Heart left ventricle (tissue), 16 donors: ENCODE measurements at places on chromosomes 2 and 18. TPM values are rescaled to one million over a fixed set of nuclear protein-coding genes. Genes with fewer than 3 reads are reported as not detected.

DNA sequence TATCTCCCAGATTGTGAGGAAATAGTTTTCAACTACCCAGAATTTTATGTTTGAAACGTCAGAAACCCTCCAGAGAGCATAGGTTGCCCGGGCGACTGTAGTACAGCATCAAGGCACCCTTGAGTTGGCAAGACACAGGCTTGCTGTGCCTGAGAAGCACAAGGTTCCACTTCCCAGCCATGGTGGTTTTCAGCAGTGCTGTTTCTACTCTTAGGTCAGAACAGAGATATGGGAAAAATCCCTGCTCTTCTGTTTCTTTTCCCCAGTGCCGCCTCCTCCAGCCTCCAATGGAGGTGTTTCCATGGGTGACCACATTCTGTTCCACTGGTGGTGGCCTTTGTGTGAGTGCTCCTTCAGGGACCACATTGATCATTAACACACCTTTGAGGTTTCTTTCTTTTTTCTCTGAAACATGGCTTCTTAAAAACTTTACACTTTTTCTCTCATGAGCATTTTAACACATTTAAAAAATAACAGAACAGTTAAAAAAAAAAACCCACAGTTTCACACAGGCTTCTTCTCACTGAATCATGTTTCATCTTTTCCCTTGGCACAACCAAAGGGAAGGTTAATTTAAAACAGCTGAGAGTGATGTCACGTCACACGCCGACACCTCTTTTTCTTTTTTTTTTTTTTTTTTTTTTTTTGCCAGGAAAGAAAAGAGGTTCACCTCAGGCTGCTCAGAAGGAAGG lies 229.3 kb upstream of the HDAC4 start:
- no peak for DNase-seq

DNA sequence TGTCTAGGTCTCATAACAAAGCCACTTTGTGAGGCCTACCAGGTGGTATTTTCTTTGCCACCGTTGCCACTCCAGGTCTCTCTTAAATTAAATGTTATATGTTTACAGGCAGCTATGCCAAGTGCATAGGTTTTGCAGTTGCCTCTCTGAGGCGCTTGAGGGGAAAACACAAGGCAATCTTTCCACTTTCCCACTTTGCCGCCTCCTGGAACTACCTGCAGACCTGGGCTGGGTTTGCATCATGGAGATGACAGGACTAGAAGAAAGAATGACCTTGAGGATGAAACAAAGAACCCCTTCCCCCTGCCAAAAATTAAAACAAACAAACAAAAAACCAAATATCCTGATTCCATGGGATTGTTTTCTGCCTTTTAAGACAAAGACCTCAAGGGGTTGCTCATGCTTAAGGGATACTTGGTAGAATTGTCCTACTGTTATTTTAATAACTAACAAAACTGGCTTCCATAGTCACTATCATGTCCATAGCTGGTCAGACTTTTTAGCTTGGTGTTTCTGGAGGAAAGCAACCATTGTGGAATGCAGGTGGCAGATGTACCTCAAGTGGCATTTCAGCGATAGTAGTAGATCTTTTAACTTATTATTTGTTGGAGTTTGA lies 159.9 kb downstream of the PRPF40A start:
- DNase-seq = no peak

DNA sequence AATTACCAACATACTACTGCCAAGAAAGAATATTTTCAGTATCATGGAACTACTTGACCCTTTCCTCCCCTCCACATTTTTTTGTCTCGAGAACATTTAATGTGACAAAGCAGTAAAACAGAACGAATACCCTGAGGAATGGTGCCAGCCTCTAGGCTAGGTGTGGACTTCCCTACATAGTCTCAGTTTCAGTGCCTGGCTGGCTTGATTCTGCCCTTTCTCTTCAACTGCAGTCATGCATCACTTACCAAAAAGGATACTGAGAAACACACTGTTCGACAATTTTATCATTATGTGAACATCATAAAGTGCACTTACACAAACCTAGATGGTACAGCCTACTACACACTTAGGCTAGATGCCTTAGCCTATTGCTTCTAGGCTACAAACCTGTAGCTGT lies 305.3 kb upstream of the HNRNPA3 start:
- DNase-seq = no peak

TUBA3E gene
- total RNA-seq = 96.4 TPM

DNA sequence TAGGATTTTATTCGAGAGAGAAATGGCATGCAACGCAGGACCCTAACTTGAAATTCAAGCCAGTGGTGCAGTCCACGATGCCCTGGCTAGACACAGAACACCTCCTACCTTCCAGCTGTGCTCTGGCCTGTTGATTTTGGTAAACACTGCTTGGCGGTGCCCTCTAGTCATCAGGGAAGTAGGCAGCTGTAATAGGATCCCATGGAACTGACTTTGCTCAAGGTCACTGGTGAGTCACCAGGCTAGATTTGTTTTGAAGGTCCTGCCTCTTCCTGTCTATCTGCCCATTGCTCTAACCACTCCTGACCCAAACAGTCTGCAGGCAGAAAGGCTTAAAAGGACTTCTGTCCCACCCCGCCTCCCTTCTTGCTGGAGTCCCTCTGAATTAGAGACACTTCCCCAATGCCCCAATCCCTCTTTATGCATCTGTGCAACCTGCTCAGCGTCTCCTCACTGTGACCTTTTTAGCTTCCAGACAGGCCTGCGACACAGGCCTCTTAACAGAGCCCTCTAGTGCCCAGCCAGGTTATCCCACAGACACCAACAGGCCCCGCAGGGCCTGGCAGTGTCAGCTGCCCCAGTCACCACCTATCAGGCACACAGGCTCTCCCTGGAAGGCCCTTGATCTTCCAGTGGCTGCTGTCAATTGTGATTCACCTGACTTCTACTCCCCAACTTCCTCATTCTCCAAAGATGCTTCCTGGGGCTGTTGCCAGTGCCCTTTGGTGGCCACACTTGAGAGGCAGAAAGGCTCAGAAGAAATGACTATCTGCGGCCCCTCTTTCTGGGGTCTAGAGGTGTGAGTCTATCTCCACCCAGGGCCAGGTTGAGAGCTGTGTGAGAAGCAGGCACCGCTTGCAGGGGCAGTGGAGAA lies 5.2 kb downstream of the TMEM127 start:
- peak; percentile 87 for DNase-seq

DNA sequence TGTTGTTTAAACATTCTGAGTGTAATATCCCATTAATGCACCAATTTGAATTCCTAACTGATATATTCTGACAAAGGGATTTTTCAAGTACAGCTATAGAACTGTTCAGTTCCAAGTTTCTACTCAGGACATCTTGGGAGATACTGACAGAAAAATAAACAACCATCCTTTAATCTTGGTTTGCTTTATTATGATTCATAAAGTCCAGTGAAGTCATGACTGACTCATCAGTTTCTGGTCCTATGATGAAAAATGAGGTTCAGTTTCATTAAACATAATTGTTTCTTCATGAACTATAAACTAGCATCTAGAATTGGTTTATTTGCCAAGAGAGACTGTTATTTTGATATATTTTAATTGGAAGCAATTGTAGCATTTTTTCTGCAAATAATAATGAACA lies 896.2 kb downstream of the CCDC85A start:
- no peak for DNase-seq

DNA sequence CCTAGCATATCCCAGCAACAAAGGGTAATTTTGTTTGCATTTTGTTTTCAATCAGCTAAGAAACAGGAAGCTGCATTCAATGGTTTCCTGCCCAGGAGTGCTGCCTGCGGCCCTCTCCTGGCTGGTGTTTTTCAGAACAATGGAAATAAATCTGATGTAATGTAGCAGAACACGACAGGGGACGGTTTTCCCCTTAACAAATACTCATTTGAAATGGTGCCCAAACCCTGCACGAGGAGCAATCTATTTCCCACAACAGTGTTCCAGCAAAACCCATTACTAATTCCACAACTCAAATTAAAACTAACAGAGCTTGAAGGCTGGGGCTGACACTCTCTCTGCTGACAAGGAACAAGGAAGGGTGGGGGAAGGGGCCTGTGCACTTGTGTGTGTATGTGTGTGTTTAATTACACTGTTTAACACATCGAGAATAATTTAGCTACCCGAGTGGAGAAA lies 8.7 kb downstream of the CAPN13 start:
- no peak for DNase-seq

- no peak for DNase-seq
These were observed 7.4 kb upstream of the MBOAT2 start for GRCh38 chr2:9010866-9011265.

MERTK gene
- 5.1 TPM for total RNA-seq

- DNase-seq = no peak
These were observed 4.5 kb downstream of the EMX1 start for GRCh38 chr2:72921853-72922252.

DNA sequence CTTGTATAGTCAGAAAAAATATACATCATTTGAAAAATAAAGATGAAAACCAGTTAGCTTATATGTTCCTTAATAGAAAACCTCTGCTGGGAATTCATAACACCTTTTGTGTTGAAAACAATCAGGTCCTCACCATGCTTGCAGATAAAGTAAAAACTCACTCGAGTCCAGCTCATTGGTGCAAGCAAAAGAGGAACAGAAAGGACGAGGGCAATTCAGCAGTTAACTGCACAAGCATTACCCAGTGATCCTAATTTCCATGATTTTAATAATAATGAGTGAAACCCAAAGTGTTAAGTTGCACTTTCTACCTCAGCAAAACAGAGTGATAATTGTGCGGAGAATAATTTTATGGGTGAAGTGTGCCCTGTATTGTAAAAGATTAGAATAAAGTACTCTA lies 839.9 kb downstream of the BCL11A start:
- DNase-seq = no peak

- peak; percentile 19 for DNase-seq
These were observed 403.1 kb upstream of the TRIB2 start for GRCh38 chr2:12313445-12314126.

CTIF gene
- total RNA-seq = 81.2 TPM

GRCh38 chr18:79863161-79864005 lies 65.6 kb downstream of the KCNG2 start:
- DNase-seq = no peak
